ENCODE measurements at places on chromosomes 13 and 19. TPM values are rescaled to one million over a fixed set of nuclear protein-coding genes. Genes with fewer than 3 reads are reported as not detected.
A peak's percentile ranks its signal among the peaks of the same experiment; 100 is the strongest.

IGFL1 gene
- total RNA-seq = not detected

PSG3 gene
- not detected for total RNA-seq

MUC16 gene
- total RNA-seq = not detected

NCAN gene
- not detected for total RNA-seq

GRCh38 chr19:3163230-3163886 is 15.2 kb upstream of the S1PR4 start:
- peak; percentile 85 for DNase-seq
- no peaks in the 10 kb centered on the region for H3K27me3 ChIP-seq
- H3K36me3 ChIP-seq = no peaks in the 10 kb centered on the region
- no peaks in the 10 kb centered on the region for H3K4me1 ChIP-seq
- no peak overlapping the region for H3K27ac ChIP-seq
- no peak overlapping the region for H3K4me3 ChIP-seq

DNA sequence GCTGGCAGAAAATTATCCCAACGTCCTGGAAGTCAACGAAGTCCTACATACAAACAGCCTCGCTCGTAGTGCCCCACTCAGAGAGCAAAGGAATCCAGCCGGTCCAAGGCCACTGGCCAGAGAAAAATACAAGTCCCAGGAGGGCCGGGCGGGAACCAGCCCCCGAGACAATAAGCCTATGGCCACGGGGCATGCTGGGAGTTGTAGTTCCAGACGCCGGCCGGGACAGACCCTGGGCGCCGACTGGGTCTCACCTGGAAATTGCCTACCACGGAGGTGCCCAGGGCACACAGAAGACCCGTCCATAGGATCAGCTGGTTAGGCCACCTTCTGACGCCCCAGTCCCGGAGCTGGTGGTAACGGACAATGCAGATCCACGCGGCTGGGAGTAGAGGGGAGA is 5.4 kb downstream of the TMEM150B start:
- no peaks in the 10 kb centered on the region for H3K36me3 ChIP-seq
- H3K27me3 ChIP-seq = no peaks in the 10 kb centered on the region
- no peak overlapping the region for H3K4me3 ChIP-seq
- DNase-seq = peak; percentile 53
- H3K4me1 ChIP-seq = no peaks in the 10 kb centered on the region

GRCh38 chr19:12938779-12939601 is 581 bp downstream of the CALR start:
- peaks cover 32% of the 10 kb centered on the region for H3K4me1 ChIP-seq
- H3K4me3 ChIP-seq = peak overlapping the region; percentile 91
- H3K27me3 ChIP-seq = no peaks in the 10 kb centered on the region
- H3K36me3 ChIP-seq = peaks cover 52% of the 10 kb centered on the region

GRCh38 chr13:39777527-39778061 is 122.1 kb downstream of the COG6 start:
- H3K4me1 ChIP-seq = no peaks in the 10 kb centered on the region
- no peak overlapping the region for H3K4me3 ChIP-seq
- no peak overlapping the region for H3K27ac ChIP-seq

DNA sequence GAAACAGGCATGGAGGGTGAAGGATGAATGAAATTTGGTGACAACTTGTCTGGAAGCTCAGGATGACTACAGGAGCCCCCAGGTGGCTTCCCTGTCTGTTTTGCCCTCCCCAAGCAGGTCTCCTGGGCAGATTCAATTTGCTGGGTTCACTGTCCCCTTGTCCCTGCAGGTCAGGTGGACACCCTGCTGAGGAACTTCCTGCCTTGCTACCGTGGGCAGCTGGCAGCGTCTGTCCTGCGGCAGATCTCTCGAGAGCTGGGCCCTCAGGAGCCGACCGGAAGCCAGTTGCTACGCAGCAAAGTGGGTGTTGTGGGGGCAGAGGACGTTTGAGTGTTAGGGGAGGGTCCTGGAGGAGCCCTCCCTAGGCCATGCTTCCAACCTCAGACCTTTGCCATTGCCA is 19.1 kb downstream of the PGLS start:
- DNase-seq = no peak
- no peak overlapping the region for H3K27ac ChIP-seq
- H3K4me1 ChIP-seq = peaks cover 8% of the 10 kb centered on the region
- no peak overlapping the region for H3K4me3 ChIP-seq

- H3K36me3 ChIP-seq = no peaks in the 10 kb centered on the region
- H3K4me3 ChIP-seq = no peak overlapping the region
- H3K27ac ChIP-seq = no peak overlapping the region
Observed at GRCh38 chr19:38527466-38528136, 90.2 kb downstream of the MAP4K1 start.
